ENCODE measurements at places on chromosomes 6 and 20. TPM values are rescaled to one million over a fixed set of nuclear protein-coding genes. Genes with fewer than 3 reads are reported as not detected.

The MDN1 gene
- total RNA-seq, result 30.6 TPM

The PRR18 gene
- not detected for total RNA-seq

The HDAC2 gene
- 103 TPM for total RNA-seq

The COMMD7 gene
- total RNA-seq, result 11.9 TPM

The DUSP15 gene
- 1.4 TPM for total RNA-seq

The KIF25 gene
- total RNA-seq, result not detected

The KHDC1L gene
- total RNA-seq, result not detected

DNA sequence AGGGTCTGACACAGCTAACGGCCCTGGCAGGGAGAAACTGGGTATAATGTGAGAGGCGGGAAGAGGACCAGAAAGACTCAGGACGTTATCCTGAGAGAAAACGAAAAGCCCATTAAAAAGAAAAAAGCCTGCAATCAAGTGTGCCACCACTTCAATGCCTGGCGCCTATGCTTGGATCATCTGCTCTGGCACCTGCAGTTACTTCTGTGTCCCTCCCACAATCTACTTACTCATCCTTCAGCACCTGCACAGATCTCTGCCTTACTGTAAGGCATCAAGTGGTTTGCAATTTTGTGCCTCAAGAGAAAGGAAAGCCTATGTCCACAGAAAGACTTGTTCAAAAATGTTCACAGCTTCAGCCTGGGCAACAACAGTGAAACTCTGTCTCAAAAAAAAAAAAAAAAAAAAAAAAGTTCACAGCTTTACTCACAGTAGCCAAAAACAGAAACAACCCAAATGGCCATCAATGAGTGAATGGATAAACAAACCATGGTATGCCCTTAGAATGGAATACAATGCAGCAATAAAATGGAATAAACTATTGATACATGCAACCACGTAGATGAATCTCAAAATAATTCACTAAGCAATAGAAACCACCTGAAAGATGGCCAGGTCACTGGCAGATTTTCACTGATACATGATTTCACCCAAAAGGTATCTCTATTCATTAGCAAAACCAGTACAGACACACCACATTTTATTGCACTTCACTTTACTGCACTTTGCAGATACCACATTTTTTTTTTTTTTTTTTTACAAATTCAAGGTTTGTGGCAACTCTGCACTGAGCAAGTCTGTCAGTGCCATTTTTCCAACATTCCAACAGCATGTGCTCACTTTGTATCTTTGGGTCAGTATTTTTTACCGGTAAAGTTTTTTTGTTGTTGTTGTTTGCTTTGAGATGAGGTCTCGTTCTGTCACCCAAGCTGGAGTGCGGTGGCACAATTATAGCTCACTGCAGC lies 48.6 kb downstream of the ABHD12 start:
- no peak for DNase-seq

DNA sequence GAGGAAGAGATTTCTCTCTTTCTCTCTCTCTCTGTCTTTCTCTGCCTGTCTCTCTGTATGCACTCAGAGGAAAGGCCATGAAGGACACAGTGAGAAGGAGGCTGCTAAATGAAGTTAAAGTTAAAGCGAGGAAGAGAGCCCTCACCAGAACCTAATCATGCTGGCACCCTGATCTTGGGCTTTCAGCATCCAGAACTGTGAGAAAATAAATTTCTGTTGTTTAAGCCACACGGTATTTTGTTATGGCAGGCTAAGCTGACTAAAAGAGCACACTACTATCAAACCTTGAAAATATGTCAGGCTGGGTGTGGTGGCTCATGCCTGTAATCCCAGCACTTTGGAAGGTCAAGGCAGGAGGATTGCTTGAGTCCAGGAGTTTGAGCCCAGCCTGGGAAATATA lies 8.0 kb upstream of the TCF21 start:
- DNase-seq, result no peak

- no peak for DNase-seq
Measured at GRCh38 chr6:56372406-56372995, 125.1 kb upstream of the COL21A1 start.

- DNase-seq, result no peak
Measured at GRCh38 chr6:14945461-14946185, 300.2 kb upstream of the JARID2 start.

DNA sequence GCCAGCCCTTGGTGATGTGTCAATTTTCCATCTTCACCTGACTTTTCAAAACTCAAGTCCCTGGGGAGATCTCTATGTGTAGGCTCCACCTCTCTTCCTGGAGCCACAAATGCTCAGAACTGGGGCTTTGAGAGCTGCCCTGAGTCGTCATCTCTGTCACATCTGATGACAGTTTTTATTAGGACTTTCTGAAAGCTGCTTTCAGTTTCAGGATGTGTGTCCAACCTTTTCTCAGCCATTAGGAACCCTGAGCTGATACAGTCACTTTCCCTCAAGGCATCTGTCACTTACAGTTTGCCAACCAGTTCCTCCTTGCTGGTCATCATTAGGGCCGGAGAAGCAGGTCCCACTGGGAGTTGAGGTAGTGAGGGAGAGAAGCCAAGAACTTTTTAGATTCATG lies 365.9 kb upstream of the CHD6 start:
- no peak for DNase-seq

DNA sequence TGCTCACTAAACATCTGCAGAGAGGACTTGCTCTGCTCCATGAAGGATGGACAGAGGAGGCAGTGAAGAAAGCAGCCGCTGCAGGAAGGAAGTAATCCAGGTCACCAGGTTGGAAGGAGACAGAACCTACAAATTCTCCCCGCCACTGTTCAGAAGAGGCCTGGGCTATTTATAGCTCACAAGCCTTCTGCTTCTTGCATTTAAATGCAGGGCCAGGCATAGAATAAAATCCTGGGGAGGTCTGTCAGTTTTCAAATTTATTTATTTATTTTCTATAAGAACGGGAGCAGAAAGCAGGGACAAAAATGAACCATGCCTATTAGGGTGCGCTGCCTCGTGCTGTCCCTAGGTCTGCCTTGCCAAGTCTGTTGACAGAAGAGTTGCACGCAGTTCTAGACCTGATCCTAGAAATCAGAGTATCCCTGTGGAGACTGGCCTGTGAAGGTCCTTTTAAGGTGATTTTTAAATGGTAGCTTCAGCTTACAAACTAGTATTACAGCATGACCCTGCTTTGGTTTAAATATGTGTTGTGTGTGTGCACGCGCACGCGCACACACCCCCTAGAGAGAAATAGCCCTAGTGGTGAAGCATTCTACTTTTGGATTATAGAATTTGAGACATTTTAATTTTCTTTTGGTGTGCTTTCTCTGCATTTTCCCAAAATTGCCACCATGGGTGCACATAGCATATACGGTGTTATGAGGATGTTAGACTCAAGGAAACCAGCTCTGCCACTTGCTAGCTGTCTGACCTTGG lies 19.5 kb downstream of the RIMS4 start:
- no peak for DNase-seq

- DNase-seq, result no peak
Measured at GRCh38 chr6:106757267-106757666, 127.9 kb downstream of the QRSL1 start.

DNA sequence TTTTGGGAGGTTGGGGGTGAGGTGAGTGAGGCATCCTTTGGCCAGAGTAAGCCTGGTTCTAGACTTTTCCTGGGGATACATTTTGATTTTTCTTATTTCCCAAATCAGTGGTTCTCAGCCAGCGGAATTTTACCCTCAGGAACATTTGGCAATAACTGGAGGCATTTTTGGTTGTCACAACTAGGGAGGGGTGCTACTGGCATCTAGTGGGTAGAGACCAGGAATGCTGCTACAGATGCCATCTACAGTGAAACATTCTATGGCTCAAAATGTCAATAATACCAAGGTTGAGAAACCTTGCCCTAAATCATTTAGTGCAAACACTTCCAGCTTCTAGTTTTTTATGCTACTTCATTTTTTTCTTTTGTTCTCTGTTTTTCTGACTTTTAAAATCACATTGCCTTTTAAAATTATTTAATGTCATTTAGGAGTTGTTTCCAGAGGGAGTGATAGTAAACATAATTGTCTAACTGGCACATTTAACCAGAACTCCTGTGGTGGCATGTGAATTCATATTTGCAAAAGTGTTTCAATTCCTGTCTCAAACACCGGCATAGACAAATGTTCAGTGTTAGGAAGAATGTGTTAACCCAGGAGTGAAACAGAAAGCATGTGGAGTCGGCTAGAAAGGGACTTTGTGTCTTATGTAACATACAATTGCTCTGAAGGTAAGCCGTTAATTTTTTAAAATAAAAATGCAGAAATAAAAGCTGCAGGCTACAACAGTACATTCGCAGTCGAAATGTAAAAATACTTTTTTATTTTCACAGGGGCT lies 59.0 kb downstream of the QRSL1 start:
- DNase-seq, result no peak

Measured in urinary bladder (tissue), 4 donors.